Stimulated activated CD8-positive, alpha-beta memory T cell treated with anti-CD3 and anti-CD28 coated beads, Interleukin-15, amount 100 ng/mL, for 1 hour (primary cell): ENCODE measurements at places on chromosomes 2 and 18.

GRCh38 chr2:9745153-9745899 is 97.9 kb upstream of the TAF1B start:
- no peak for DNase-seq

DNA sequence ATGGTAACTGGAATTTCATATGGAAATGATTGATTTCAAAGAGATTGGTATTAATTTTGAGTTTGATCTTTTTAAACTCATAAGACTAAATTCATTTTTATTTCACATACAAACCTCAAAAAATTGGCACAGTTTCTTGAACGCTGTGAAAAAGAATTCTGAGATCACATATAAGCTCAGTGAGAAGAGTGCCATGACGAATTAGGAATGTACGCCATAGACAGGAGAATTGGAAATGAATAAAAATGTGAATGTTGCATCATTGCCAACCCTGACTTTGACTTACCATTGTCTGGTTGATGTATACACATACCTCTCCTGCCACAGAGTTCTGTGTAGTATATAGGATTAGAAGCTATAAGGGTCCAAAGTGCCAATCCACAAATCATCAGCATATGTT is 290.4 kb upstream of the ZC3H15 start:
- DNase-seq: no peak

DNA sequence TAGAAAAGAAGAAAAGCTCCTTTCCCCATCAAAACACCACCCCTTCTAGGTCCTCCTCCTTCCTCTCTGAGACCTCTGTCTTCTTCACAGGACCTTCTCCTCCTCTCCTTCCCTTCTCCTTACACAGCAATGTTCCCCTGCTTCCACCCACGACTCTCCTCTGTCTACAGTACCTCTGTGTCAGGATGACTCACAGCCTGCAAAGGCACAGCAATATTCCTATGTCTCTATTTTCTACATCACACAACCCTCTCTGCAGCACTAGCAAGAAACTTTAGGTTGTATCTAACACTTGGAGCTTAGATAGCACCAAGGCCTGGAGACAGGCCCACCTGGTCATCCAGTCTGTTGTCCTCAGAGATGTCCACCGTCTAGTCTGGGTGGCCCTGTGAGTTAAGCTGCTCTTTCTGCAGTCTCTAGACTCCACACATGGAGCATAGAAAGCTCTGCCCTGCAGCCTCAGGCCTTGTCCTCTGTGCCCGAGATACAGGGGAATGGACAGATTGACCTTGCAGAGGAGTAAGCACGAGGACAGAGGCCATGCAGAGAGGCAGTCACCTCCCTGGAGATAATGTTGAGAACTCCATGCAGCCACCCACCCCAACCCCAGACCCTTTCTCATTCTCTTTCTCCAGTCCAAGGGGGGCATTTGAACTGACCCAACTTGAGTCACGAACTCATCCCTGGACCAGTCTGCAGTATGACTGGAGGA is 212.0 kb downstream of the TNS1 start:
- DNase-seq: no peak

DNA sequence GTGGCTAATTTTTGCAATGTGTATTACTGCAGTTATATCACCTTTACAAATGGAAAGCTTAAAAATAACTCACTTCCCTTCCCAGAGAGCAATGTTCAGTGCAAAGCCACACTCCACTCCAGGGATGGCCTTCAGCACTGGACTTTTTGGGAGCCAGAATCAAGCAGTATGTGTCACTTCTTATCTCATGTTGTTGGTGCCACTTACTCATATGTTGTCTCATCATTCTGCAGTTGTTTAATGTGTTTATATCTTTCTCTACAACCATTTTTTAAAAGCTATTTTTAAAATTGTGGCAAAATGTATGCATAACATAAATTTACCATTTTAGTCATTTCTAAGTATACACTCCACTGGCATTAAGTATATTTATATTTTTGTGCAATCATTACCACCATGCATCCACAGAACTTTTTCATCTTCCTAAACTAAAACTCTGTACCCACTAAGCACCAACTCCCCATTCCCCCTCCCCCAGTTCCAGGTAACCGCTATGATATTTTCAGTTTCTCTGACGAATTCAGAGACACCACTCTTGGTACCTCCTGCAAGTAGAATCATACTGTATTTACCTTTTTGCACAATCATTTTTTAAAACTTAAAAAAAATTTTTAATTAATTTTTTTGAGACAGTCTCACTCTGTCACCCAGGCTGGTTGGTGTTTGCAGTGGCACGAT is 32.1 kb upstream of the CD8A start:
- no peak for DNase-seq

DNA sequence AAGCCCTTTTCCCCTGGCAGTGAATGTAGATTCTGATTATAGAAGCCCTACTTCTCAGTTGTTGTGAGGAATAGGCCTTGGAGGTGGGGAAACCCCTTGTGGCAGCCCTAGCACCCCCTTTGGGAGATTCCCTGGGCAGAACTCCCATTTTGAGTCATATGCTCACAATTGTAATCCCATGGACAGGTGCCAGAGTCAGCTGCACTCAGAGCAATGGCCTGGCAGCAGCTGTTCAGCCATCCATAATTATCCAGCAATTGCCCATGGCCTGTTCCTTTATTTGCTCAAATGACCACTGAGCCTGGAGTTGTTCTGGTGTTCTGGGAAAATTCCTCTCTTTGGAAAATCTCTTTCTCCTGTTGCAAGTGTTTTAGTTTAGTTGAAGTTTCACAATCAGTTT is 71.7 kb downstream of the PTRHD1 start:
- no peak for DNase-seq

DNA sequence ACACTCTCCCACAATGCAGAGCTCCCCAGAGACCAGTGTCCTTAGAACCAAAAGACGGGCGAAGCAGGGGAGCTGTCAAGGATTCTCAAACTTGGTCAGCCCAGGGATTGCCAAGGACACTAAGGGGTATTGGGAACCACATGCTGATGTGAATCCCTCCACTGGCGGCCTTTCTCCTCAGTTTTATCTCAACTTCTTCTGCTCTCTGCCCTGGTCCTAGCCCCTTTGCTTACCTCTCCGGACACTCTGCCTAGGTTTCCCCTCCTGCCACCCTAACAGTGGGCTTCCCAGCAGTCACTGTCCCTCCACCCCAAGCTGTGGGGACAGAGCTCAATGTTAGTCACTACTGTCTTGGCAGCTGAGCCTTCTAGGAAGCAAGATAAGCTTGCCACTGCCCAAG is 61.1 kb downstream of the POLR1A start:
- no peak for DNase-seq

GRCh38 chr2:226320076-226320948 is 479.3 kb downstream of the IRS1 start:
- no peak for DNase-seq

DNA sequence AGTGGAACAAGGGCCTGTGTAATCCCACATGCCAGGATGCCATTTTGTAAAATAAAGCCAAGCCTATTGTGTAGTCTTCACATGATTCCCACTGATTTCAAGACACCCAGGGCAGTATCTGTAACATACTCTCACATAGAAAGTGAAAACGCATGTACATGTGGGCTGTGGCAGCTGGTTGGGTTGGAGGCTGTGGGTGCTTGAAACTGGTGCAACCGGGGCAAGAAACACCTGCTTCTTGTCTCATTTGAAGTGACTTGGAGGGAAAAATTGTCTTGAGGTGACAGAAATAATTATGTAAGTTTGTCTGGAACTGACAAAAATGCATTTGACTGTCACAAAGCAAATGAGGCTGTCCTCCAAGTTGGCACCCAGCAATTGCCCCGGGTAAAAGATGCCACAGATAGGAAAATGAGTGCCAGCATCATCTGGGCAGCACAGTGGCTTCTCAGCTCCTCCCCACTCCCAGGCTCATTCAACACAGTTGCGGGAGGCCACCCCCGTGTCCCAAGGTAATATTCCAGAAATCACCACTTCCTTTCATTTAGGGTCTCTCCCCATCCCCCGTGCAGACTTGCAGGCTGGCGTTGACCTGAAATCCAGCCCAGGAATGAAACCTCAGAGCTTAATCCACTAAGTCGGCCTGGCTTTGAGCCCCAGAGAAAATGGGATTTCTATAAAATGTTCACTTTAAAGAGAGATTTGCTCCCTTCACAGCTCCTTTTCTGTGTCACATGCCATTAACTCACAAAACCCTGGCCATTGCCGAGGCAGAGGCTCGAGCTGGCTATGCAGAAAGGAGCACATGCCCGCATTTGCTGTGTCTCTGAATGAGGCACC is 293.9 kb upstream of the PARD3B start:
- no peak for DNase-seq

- no peak for DNase-seq
Measured at GRCh38 chr2:133418021-133418420, 150.2 kb downstream of the NCKAP5 start.

DNA sequence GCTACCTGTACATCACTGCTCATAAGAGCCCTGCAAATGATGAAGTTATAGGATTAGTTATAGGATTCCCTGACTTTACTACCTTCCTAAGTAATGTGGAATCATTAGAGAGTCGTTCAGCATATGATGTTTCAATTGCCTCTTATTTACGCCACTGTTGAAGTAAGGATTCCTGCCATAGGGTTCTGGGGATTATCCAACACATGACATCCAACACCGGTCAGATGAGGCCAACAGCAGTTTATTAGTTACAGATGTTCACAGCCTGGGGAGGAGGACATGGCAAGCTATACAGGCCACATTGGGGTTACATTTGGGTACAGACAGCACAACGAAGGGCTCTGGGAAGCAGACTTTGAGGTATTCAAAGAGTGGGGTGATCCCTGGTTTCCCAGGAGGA is 134.1 kb upstream of the MC4R start:
- DNase-seq: no peak

- no peak for DNase-seq
Measured at GRCh38 chr18:42296723-42297122, 341.7 kb downstream of the PIK3C3 start.

- DNase-seq: no peak
Measured at GRCh38 chr2:159044804-159045286, 76.4 kb downstream of the TANC1 start.

DNA sequence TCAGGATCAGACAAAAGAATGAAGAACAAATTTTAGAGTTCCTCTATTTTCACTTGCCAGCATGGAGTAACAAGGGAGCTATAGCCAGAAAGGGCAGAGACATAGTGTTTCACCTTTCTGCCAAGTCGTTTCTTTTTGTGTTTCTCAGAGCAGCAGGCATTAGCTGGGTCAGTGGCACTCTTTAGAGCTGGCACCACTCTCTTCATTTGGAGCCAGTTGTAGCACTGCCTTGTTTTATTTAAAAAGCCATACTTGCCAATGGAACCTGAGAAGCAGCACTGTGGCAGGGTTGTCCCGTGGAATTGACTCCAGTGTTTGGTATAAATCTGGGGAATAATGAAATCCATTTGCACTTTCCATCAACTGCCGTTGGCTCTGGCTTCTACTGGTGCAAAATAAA is 64.0 kb downstream of the LRRTM4 start:
- no peak for DNase-seq

GRCh38 chr18:5311301-5311989 is 15.9 kb upstream of the ZBTB14 start:
- DNase-seq: no peak

GRCh38 chr2:147623328-147623727 is 221.5 kb upstream of the ACVR2A start:
- DNase-seq: no peak

- no peak for DNase-seq
Measured at GRCh38 chr2:38218995-38219394, 143.0 kb upstream of the CYP1B1 start.

DNA sequence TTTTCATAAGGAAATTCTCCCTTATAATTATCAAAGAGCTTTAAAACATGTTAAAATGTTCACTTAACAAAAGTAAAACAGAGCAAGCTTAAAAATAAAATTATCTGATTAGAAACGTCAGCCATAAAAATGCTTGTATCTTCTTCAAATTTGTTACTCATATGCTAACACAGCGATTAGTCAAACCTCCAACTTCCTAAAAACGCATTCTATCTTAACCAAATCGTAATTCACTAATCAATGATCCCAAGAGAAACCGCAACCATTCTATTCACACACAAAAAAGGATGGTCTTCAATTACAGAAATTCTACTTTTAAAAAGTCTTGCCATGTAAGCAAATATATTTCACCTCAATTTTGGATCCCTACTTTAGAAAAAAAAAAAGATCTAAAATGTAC is 1.9 kb downstream of the STK17B start:
- DNase-seq: no peak

- peak; percentile 42 for DNase-seq
Measured at GRCh38 chr18:80033181-80034067, 810 bp upstream of the RBFA start.

- no peak for DNase-seq
Measured at GRCh38 chr2:46497766-46498165, 18.4 kb downstream of the TMEM247 start.

DNA sequence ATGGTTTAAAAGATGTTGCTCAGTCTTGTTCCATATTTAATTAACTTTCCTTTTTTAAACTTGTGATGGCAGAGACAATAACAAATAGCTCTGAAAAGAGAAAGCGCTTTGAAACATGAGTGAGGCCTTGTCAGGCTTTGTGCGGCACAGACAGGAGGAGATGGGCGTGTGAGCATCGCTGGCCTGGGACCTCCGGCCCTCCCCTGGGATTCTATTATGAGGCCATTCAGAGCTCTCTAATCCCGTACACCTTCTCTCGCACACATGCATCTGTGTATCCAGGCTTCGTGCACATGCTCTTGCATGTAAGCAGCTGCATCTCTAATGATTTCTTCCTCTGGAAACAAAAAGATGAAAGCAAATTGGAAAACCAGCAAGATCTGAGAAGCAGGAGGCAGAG is 313.7 kb downstream of the ZNF521 start:
- no peak for DNase-seq

GRCh38 chr2:58072102-58072501 is 25.5 kb downstream of the VRK2 start:
- no peak for DNase-seq

- DNase-seq: no peak
Measured at GRCh38 chr2:10120877-10121574, 1.5 kb upstream of the RRM2 start.

DNA sequence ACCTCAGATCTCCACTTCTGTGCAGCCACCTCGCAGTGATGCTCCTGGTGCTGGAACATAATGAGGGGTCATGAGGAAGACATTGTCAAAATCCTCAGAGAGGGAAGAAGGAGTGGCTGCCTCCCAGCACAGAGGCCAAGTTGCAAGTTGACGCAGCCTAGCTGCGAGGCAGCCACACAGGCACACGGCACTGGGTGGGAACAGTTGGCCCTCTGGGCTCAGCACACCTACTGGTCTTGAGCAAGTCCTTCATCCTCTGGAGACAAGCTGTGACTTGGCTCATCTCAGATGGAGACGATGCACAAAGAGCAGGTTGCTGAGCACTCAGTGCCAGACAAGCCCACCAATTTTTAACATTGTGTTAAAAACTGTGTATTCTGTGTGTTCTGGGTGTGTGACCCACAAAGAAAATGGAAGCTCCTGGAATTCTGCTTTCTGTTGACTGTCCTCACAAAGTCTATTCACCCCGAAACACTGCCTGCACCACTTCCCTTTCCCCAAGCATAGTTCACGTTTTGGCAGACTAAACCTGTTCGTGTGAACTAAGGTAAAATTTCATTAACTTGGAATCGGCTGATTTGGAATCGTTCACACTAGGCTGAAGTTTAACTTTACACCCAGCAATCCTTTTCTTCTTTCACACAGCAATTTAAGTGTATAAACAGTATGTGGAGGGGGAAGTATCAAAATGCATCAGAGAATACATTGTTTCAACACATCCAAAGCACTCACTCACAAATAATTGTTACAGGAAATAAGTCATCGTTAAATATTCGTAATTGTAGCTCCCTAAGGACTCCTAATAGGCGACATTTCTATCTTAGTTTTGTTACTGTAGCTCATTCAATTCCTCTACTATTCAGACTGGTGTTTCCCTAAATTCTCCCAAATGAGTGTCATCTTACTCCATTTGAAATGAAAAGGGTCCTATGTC is 266.6 kb upstream of the ID2 start:
- DNase-seq: no peak
